Epithelial cell of umbilical artery (primary cell): ENCODE measurements at places on chromosomes 3 and 15. TPM values are rescaled to one million over a fixed set of nuclear protein-coding genes. Genes with fewer than 3 reads are reported as not detected.

Gene BCHE
- 12.0 and 36.5 TPM in 2 replicates for total RNA-seq

Gene PLA2G4E
- not detected in 2 replicates for total RNA-seq

Gene XCR1
- not detected in 2 replicates for total RNA-seq

Gene FAM162A
- 8.4 and 21.4 TPM in 2 replicates for total RNA-seq

Gene MESP2
- total RNA-seq: under 0.01 and 0.15 TPM in 2 replicates

Gene LDHAL6B
- total RNA-seq: not detected in 2 replicates

Gene TRAIP
- total RNA-seq: 4.9 and 5.2 TPM in 2 replicates

Gene SAMMSON
- not detected in 2 replicates for total RNA-seq

Gene IGSF11
- not detected in 2 replicates for total RNA-seq

Gene OXNAD1
- 12.0 and 14.1 TPM in 2 replicates for total RNA-seq

Gene TMCO5A
- total RNA-seq: not detected in 2 replicates

Gene CCNB2
- total RNA-seq: 43.2 and 52.7 TPM in 2 replicates

Gene GCSAM
- not detected in 2 replicates for total RNA-seq

Gene ROPN1
- total RNA-seq: not detected in 2 replicates

Gene SFMBT1
- 4.2 and 7.0 TPM in 2 replicates for total RNA-seq

Gene APBA2
- total RNA-seq: 35.7 and 37.4 TPM in 2 replicates

Gene SERINC4
- total RNA-seq: not detected in 2 replicates

Gene SLC12A8
- total RNA-seq: 0.46 and 0.65 TPM in 2 replicates

Gene AGBL1
- total RNA-seq: not detected in 2 replicates

Gene TNFAIP8L3
- 8.8 and 10.2 TPM in 2 replicates for total RNA-seq

Gene TMEM45A
- 2.3 and 3.6 TPM in 2 replicates for total RNA-seq

Gene HYKK
- total RNA-seq: 1.6 and 1.8 TPM in 2 replicates

Gene CD86
- total RNA-seq: not detected in 2 replicates

Gene UBA7
- 18.2 and 69.8 TPM in 2 replicates for total RNA-seq

Gene SAXO2
- total RNA-seq: 0.46 TPM in 1 of 2 replicates, not detected in the other

Gene GRIP2
- not detected in 2 replicates for total RNA-seq

Gene ADPGK
- total RNA-seq: 47.6 and 48.7 TPM in 2 replicates

Gene ABHD17C
- total RNA-seq: 4.2 and 8.4 TPM in 2 replicates

Gene IGF1R
- total RNA-seq: 18.8 and 21.6 TPM in 2 replicates

Gene HTR3E
- total RNA-seq: not detected in 2 replicates

Gene GOLGA8Q
- total RNA-seq: not detected in 2 replicates

Gene IL16
- total RNA-seq: under 0.01 TPM in 2 replicates
